Activated naive CD4-positive, alpha-beta T cell treated with anti-CD3 and anti-CD28 coated beads, Interleukin-2, amount 50 U/mL, for 72 hours (primary cell): ENCODE measurements at places on chromosomes 7 and 10. TPM values are rescaled to one million over a fixed set of nuclear protein-coding genes. Genes with fewer than 3 reads are reported as not detected.

DNA sequence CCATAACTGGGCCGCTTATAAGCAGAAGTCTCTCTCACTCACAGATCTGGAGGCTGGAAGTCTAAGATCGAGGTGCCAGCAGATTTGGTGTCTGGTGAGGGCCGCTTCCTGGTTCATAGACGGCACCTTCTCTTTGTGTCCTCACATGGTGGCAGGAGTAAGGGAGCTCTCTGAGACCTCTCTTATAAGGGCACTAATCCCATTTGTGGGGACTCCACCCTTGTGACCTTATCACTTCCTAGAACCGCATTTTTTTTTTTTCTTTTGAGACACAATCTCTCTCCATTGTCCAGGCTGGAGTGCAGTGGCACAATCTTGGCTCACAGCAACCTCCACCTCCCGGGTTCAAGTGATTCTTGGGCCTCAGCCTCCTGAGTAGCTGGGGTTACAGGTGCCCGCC lies 8.1 kb downstream of the FBH1 start:
- no peak for DNase-seq

DNA sequence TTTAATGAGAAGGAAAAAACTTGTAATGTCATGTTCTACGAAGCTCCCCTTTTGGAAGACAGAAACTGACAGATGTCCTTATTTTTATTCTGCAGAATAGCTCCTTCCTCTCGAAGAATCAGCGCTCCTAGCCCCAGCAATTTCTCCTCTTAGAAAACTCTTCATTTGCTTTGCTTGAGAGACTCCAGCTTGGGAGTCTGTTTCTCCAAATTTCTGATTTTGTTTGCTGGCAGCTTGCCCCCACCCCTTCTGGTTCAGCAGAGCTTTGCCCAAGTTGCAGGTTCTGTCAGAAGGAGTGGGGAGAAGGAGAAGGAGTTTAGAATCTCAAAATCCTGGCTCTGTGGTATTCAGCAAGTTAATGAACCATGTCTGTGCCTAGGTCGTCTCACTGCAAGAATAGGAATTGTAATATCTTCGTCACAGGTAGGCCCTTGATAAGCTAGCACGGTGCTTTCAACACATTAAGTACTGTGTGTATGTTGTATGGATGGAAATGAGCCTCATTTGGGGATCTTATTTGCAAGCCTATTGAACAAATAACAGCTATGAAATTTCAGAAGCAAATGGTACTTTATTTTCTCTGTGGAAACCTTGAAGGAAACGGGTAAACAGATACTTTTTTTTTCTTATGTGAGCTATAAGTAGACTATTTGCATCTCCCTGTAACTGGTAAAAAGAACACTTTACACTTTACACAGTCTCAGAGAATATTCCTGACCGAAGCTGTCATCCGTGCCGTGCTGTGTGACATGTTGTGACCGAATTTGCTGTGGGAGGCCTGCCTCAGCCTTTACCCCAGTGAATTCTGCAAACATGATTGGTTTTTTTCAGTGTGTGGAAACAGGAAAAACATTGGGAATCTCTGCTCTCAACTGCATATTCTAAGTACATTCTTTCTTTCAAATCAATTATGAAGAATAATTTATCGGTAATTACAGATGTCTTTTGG lies 290.9 kb downstream of the CAMK1D start:
- no peak for DNase-seq

GRCh38 chr7:23967949-23968599 lies 258.1 kb downstream of the STK31 start:
- DNase-seq: peak; percentile 24

GRCh38 chr7:17870406-17870805 lies 69.9 kb downstream of the SNX13 start:
- no peak for DNase-seq

GRCh38 chr7:11127114-11127785 lies 153.6 kb downstream of the PHF14 start:
- no peak for DNase-seq

- no peak for DNase-seq
Observed at GRCh38 chr10:23914641-23915040, 294.3 kb upstream of the KIAA1217 start.

DNA sequence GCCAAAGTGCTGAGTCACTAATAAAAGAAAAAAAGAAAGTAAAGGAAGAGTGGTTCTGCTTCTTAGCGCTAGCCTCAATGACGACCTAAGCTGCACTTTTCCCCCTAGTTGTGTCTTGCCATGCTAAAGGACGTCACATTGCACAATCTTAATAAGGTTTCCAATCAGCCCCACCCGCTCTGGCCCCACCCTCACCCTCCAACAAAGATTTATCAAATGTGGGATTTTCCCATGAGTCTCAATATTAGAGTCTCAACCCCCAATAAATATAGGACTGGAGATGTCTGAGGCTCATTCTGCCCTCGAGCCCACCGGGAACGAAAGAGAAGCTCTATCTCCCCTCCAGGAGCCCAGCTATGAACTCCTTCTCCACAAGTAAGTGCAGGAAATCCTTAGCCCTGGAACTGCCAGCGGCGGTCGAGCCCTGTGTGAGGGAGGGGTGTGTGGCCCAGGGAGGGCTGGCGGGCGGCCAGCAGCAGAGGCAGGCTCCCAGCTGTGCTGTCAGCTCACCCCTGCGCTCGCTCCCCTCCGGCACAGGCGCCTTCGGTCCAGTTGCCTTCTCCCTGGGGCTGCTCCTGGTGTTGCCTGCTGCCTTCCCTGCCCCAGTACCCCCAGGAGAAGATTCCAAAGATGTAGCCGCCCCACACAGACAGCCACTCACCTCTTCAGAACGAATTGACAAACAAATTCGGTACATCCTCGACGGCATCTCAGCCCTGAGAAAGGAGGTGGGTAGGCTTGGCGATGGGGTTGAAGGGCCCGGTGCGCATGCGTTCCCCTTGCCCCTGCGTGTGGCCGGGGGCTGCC lies at the start of gene IL6:
Gene IL6, plus strand, starts transcription at position 294 of the 807 bp plus-strand sequence. Its CDS starts 63 bp downstream, at position 357.
- no peak for DNase-seq

The PRSS58 gene
- not detected for total RNA-seq

The NME8 gene
- total RNA-seq: not detected

The CHAT gene
- total RNA-seq: not detected

The NEBL gene
- total RNA-seq: 0.02 TPM
